Airway epithelial cell (primary cell): ENCODE measurements at places on chromosomes 4 and X. TPM values are rescaled to one million over a fixed set of nuclear protein-coding genes. Genes with fewer than 3 reads are reported as not detected.

Gene SPACA5
- total RNA-seq = not detected in 2 replicates

Gene COX18
- 23.8 and 24.3 TPM in 2 replicates for total RNA-seq

Gene DYNLT3
- total RNA-seq = 34.5 and 44.4 TPM in 2 replicates

Gene PCDH7
- 13.0 and 18.3 TPM in 2 replicates for total RNA-seq

Gene SAP30
- total RNA-seq = 17.8 and 19.7 TPM in 2 replicates

Gene KLHL4
- total RNA-seq = 1.2 and 1.4 TPM in 2 replicates
